PC-9 (cell line): ENCODE measurements at places on chromosomes 13 and 19.

GRCh38 chr19:1467490-1468273 lies 11.3 kb downstream of the C19orf25 start:
- no peak for DNase-seq

DNA sequence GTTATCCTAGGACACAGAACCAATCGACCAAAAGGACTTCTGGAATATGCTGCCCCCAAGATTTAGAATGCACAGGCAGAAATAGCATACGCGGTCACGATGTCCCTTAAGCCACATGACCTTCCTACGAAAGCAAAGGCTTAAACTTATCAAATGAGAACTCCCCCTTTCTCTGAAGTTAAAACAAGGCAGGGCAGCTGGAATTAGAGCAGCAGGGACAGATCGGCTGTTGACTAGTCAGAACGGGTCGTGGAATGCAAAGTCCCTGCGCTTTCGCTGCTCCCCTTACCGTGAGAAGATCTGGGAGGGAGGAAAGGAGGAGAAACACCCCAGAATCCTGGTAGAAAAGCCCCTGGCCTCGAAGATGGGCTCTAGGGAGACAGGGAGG lies 799 bp upstream of the USPL1 start:
- DNase-seq = peak; percentile 83

DNA sequence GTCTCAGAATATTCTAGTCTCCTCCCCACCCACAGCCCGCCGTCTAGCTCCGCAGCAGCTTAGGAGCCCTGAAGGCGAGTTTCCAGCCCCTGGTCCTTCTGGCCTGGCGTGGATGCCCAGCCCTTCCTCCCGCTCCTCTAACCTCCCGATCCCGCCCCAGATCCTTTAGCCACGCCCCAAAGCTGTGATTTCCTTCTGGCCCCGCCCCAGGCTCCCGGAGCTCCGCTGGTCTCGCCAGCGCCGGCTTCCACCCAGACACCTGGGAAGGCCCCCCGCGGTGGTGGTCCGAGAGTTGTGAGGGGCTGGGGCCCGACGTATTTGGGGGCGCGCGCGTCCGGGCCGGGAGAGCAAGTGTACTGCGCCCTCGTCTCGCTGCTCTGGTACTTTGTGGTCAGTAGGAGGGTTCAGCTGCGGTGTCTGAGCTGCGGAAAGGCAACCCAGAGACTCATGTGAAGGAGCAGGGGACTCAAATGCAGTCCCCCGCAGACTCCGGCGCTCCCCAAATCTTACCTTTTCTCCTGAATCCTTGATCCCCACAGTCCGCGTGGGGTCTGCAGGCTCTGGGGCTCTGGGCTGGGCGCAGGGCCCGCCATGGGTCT lies at the start of gene CGB7:
TSS of gene CGB7 (minus strand) at position 114 of the 599 bp plus-strand sequence. CDS start 2,374 bp downstream, outside the sequence.
- peak; percentile 81 for DNase-seq

DNA sequence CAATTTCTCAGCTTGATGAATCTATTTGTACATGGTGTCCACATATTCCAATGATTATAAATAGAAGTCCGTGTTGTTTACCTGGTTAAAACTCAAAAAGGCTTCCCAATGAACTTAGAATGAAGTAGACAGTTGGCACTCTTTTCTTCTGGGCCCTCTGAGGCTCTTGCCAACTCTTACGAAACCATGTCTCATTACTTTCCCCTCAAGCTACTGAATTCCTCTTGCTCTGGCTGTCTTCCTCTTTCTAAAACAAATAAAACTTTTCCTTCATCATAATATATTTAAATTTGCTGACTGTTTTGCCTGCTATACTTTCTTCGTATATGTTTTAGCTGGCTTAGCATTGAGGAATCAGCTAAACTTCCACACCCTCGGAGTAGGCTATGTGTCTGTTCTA lies 139.7 kb downstream of the SLITRK6 start:
- DNase-seq = no peak

GRCh38 chr13:22080832-22081231 lies 410.0 kb downstream of the FGF9 start:
- DNase-seq = no peak

DNA sequence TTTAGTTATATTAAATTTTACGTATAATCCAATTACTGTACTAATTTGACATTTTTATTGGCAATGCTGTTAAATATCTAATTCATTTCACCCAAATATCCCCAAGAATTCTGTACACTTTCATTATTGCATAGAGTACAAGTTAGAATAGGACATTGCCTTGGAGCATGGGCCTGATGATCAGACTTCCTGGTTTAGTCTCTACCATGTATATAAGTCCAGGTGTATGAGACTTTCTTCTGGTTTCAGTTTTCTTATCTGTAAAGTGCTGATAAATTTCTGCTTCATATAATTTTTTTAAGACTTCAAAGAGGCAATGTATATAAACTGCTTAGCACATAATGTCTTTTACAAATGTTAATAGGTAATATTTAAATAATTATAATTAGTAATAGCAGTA lies 179.4 kb downstream of the KLF12 start:
- DNase-seq = no peak

- no peak for DNase-seq
These were observed 53.9 kb downstream of the COG3 start for GRCh38 chr13:45518525-45519245.

DNA sequence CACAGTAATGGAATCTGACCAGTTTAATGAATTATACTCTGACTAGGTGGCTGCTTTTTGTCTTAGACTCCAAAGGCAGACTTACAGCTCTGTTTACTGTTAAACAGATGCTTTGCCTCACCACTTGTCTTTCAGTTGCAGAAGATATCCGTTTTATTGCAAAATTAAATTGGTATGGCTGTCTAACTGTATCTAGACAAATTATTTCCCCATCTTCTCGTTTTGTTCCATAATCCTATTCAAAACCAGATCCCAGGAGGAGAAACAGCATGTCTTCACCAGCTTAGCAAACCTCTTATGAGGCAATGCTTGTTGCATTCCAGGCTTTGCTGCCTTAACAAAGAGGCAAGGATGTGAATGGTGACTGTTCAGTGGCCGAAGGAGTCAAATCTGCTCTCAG lies 215.6 kb downstream of the TDRD3 start:
- no peak for DNase-seq

- DNase-seq = no peak
These were observed 10.6 kb downstream of the AKAP8 start for GRCh38 chr19:15368798-15369593.

GRCh38 chr19:39434123-39435076 lies 1.3 kb downstream of the RPS16 start:
- DNase-seq = no peak

DNA sequence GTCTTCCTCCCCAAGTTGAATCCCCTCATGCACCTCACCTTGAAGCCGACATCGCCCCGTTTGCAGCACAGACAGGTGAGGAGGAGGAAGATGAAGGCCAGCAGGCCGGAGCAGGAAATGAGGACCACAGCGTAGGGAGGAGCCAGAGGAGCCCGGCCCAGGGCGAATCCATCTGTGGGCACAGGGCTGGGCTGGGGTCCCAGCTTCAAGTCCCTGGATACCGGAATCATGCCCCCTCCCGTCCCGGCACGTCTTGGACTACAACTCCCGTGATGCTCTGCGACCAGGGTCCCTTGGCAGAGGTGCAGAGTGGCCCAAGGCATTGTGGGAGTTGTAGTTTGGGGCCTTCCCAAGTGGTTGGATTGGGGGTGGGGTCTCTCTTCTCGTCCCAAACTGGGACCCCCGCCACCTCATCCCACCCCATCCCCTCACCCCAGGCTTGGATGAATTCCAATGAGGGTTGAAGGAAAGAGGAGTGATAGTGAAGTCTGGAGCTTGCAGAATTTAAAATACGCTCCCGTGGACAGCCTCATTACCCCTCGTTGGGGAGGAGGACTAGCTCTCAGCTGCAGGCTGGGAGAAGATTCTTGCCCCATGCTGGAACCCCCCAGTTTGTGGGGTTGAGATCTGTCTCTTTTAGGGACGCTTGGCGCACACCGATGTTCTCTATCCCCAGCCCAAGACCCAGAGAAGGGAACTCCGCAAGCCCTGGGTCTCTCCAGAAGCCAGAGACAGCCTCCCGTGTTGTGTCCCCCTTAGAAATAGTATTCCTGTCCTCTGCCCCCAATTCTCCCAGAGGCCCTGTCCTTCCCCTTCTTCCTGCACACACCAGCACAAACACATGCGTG lies 990 bp downstream of the LMTK3 start:
- peak; percentile 54 for DNase-seq

DNA sequence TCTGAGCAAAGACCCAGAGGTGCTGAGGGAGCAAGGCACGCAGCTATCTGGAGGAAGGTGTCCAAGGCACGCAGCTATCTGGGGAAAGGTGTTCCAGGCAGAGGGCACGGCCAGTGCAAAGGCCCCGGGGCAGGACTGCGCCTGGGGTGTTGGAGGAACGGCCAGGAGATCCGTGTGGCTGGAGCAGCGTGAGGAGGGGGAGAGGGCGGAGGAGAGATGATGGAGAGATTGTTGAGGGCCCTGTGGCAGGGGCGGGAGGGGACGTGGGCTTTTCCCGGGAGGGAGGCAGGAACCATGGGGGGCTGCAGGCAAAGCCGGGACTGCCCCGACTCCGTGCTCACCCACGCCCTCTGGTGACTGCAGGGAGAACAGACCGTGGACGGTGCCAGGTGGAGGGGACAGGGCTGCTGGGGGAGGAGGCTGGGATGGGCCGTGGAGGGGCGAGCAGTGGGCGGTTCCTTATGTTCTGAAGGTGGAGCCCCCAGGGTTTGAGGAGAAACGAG lies 13.3 kb upstream of the MISP start:
- peak; percentile 51 for DNase-seq
